ENCODE measurements at places on chromosomes 3 and 15.

DNA sequence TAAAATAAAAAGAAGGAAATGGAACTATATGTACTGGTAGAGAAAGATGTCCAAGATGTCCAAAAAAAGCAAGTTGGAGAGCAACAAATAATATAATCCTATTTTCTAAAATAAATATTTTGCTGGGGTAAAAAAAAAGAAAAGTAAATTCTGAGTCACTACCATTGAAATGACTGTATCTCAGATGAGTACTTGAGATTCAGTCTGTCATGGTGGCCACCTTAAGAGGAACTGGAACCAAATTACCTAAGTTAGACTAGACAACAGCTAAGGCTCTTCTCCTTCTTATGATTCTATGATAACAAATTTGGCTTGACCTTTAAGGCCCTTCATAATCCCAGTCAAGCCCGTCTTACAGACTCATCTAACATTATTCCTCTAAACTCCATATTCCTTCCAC, 270.6 kb upstream of the HES1 start:
- no peak for DNase-seq

DNA sequence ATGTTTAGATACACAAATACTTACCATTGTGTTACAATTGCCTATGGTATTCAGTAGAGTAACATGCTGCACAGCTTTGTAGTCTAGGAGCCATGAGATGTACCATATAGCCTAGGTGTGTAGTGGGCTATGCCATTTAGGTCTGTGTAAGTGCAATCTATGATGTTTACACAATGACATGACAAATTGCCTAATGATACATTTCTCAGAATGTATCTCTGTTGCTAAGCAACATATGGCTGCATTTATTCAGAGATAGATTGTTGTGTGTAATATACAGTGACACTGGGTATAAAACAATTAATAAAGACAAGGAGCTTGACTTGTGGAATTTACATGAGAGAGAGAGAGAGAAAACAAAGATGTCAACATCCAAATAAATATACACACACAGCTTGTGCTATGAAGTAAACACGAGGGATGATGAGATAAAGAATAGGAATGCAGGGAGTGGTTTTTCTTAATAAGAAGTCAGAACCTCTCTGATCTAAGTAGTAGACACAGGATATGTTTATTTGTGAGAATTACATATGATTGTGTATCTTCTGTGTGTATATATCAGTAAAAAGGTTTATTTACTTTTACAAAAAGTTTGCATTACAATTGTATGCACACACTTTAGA, 110.0 kb downstream of the KCNAB1 start:
- no peak for DNase-seq

DNA sequence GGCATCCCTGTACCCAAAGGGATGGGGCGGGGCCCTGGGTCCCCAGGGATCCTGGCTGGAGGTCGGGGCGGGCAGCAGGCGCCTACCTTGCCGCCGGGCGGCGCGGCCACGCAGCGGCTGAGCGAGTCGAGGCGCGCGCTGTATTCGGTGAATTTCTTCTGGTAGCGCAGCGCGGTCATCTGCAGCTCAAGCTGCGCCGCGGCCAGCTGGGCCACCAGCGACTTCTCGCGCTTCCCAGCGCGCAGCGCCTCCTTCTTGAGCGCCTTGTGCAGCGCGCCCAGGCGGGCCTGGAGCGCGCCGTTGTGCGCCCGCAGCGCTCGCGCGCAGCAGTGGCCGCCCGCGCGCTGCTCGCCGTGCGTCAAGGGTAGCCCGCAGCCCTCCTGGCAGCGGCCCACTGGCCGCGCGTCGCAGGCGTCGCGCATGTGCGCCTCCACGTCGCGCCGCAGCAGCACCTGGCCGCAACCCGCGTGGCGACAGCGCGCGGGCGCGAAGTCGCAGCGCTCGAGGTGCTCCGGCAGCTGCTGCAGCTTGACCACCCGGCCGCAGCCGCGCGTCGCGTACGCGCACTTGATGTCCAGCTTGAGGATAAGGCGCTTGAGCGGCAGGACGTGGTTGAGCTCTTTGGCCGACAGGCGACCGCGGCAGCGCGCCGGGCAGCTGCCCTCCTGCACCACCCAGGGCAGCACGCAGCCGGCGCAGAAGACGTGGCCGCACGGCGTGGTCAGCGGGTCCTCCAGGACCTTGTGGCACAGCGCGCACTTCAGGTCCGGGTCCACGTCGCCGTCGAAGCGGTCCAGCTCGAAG, 522 bp downstream of the PDZRN3 start:
- peak; percentile 44 for DNase-seq

DNA sequence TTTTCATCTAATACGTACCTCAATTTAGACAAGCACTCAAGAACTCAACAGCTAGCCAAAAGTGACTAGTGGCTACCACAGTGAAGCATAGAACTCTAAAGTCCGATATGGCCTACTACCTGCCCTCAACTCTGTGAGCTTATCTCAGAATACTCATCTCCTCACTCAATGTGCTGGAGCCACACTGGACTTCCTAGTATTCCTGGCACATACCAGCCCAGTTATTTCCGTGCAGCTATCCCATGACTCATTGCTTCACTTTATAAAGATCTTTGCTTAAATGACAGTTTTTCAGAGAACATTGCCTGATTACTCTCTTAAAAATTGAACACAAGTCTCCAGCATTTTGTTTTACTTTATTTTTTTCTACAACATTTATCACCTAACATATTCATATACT, 524.7 kb downstream of the PYDC2 start:
- no peak for DNase-seq

DNA sequence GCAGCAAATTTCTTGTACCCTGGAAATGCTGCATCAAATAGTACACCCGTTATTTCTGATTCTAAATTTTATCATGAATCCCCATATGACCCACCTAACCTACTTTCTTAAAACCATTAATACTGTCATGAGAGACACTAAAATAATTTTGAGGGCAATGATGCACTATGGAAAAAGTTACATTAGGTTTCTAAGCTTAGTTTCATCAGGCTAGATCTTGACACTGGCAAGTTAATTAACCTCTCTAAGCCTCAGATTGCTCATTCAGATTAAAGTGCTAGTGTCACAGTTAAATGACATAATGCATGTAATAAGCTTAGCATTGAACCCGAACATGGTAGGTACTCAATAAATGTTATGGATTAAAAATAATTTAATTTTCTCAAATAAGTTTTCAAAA, 8.2 kb downstream of the GOLIM4 start:
- no peak for DNase-seq

DNA sequence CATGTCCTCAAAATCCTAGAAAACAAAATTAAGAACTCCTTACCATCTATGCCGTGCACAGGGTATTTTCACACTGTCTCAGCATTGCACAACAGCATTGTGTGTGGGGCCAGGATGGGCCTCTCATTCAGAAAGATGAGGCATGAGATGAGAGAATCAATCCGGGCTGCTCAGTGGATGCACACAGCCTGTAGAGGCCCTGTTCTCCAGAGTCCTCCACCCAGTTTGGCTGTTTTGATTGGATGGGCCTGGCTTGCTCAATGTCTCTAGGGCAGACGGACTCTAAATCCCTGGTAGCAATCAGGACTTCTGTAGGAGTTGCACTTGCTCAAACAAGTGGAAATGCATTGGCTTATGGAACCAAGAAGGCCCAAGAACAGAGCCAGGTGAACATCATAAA, 20.2 kb upstream of the CPNE9 start:
- no peak for DNase-seq

GRCh38 chr15:42932833-42933515, 12.4 kb upstream of the TTBK2 start:
- no peak for DNase-seq

- no peak for DNase-seq
Observed at GRCh38 chr15:39896846-39897245, 23.2 kb downstream of the GPR176 start.

GRCh38 chr15:39130556-39131379, 450.1 kb upstream of the THBS1 start:
- DNase-seq = no peak

DNA sequence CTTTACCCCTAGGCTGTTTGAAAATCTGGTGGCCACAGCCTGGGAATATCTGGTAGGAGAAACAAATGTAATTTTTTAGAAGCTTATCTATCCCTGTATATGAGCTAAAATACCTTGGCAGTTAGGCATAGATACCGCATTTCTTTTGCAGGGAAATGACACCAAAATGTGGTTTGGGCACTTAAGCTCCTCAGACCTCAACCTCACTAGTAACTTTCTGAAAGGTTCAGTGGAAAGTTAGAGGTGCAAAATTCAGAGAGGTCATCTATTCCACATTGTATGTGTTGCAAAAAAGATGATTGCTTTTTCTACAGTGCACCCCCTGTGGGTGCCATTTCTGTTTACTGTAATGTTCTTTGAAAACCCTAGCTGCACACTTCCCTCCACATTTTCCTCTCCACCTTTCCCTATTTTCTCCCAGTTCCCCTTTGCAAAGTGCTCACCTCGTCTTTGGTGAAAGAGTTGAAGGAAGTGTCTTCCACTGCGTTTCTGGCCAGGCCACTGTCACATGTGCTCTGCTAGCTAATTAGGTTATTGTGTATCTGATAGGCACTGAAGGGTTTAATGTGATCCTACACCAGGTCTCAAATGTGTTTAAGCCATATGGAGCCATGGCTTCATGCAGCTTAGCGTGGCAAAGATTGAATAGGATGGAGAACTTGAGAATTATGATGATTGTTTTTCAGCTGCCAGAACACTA, 1.3 kb downstream of the SACM1L start:
- DNase-seq = no peak

DNA sequence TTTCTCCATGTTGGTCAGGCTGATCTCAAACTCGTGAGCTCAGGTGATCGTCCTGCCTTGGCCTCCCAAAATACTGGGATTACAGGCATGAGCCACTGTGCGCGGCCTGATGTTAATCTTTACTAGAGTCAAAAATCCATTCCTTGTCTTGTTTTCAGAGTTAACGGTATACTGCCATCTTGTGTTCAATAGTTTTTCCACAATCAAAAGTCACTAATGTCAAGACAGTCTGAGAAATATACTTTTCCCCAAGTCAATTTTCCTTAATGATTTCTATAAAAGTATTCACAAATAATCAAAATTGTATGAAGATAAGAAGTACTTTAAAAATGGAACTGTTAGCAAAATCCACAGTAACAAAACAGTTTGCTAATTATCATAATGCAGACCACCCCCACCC, 8.5 kb downstream of the CRBN start:
- DNase-seq = no peak

- no peak for DNase-seq
Observed at GRCh38 chr3:66023738-66024385, 14.9 kb downstream of the MAGI1 start.

DNA sequence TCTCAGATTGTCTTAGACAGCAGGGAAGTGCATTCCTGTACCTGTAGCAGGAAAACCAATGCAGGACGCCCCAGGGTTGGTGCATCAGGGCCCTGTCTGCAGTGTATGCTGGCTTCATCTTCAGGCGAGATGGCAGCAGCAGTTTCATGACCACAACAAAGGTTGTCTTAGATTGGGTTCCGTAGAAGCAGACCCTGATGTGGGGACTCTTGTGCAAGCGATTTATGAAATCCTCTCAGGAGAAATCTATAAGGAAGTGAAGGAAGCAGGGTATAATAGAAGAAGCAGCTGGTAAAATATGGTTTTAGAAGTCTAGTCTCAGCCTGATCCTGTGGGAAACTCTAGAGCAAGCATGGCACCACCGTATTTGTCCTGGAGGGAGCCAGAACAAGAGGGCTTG, 25.0 kb downstream of the DNAH1 start:
- no peak for DNase-seq

GRCh38 chr15:38176691-38177090, 75.9 kb upstream of the SPRED1 start:
- DNase-seq = no peak

DNA sequence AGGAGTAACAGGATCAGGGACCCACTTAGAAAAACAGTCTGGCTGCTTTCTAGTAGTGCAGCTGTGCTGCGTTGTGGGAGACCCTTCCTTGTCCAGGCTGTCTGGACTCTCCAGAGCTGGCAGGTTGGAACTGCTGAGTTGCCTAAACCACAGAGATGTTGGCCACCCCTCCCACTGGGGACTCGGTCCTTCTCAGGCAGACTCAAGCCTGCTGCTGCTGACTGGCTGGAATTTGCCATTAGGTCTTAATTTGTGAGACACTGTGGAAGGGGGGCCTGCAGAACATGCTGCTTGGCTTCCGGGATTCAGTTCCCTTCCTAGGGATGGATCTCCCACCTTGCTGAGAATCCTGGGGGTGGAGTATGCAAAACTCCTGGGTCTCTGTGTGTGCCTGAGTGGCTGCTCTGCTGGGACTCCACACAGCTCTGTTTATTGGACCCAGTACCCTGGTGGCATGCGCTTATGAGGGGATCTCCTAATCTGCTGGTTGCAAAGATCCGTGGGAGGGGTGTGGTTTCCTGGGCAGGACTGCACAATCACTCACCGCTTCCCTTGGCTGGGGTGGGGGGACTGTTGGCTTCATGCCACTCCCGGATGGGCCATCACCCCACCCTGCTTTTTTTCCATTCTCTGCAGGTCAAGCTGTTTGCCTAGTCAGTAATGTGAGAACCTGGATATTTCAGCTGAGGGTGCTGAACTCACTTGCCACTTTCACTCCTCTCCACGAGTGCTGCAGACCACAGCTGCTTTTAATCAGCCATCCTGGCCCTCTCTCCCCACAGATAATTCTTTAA, 150.5 kb downstream of the CFAP20DC start:
- DNase-seq = no peak

DNA sequence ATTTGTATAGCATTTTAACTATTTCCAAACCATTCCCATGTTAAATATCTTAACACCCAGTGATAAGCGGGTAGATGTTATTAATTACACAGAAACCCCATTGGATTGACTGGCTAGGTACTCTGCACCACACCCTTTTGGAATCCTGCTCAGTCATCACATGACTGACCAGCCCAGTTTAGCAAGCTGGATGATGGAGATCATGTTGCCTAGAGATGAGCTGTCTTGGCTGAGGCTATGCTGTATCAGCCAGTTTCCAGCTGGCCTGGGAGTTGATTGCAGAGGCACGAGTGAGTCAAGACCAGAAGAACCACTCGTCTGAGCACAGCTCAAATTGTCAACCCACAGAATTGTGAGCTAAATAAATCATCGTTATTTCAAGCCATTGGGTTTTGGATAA, 124.6 kb downstream of the ZNF621 start:
- DNase-seq = no peak

GRCh38 chr15:42314818-42315217, 41.6 kb upstream of the TMEM87A start:
- no peak for DNase-seq

GRCh38 chr3:72230774-72231379, 445.9 kb upstream of the PROK2 start:
- no peak for DNase-seq

GRCh38 chr15:39199076-39199475, 381.8 kb upstream of the THBS1 start:
- no peak for DNase-seq

DNA sequence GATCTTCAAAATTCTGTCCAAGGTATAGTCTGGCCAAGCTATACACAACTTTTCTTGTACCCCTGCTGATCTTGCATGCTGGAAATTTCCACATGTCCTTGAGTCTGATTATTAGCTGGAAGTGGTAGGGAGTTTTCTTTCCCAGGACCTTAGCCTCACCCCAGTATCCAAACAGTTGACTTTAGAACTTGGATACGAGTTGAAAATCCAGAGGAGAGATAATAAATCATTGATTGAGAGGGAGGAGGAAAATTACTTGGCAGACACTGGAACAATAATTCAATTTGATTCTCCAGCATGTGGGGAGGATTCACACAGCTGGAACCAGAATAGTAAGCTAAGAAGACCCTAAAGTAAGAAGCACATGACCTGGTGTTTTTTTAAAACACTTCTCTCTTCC, 116.4 kb downstream of the IL5RA start:
- no peak for DNase-seq

All from NCI-H1436 (cell line).